ENCODE measurements at places on chromosomes 4 and X.

DNA sequence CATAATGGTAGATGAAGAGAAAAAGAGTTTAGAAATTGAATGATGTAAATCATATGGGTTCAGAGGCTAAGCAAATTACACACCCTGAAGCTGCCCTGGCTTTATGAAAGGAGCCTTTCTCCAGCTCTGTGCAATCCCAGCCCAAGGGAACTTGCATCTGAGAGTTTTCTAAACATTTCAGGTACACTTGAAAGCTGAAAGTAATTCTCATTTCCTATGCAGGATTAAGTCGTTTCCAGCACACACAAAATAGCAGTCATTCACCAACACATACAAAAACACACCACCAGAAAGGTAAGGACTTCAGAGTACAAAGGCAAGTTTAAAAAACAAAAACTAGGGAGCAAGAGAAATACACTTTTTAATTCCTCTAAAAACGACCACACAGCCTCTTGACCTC, 1.7 kb downstream of the PDGFC start:
- no peak for DNase-seq

GRCh38 chr4:118224243-118224829, 128.5 kb downstream of the PRSS12 start:
- DNase-seq: peak; percentile 23

DNA sequence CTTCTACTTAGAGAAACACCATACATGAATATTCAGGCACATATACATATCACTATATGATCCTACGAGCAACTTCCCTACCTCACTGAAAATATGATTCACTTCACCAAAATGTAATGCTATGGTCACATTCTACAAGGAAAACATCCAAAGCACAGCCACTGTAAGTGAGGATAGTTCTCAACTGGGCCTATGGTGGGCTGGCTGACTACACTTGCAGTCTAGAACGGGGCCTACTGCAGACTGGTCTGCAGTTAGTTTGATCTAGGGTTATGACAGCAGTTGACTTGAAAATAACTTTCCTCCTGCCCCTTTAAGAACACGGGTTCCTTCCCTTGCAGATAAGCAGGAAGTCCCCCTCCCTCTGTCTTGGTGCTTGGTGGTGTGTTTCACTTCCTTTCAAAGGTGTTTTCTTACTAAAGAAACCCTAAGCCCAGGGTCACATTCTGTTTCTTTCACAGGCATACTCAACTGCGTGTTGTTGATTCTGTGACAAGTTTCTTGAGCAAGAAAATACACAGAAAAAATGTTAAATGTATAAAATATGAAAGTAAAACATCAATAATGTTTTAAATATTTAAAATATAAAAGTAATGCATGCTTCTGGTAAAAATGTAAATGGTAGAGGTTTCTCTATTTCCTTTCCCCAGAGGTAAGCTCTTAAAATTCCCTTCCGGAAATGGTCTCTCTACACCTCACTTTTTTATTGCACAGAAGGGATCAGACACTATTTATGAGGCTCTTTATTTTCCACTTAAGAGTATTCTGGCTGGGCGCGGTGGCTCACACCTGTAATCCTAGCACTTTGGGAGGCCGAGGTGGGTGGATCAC, 18.0 kb upstream of the TMSB4X start:
- DNase-seq: peak; percentile 82

DNA sequence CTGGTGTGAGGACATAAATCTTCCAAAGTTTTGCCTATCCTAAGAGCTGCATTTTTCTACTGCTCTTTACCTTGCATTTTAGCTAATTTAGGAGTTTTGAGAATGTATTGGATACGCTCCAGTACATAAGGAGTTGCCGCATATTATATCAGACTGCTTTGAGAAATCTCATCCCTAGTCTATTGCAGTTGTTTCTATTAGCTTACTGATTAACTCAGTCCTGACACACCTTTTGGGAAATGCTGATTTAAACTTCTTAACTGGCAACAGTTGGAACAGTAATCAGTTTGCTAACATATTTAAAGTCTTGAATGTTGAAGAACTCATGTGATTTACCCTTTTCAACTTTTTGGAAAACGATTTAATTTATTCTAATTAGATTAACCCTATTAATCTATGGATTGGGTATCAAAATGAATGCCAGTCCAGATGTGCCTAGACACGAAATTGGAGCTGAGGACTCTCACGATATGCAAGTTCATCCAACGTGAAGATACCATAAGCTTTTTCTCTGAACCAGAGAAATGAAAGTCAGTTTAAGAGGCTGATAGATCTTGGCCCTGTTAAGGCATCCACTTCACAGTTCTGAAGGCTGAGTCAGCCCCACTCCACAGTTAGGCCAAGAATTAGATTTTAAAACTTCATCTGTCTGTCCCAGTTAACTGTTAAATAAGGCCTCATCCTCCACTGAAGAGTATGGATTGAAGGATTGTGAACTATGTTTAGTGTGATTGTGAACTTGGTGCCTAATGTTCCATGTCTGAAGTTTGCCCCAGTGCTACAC, 90.0 kb downstream of the MAOA start:
- DNase-seq: no peak

DNA sequence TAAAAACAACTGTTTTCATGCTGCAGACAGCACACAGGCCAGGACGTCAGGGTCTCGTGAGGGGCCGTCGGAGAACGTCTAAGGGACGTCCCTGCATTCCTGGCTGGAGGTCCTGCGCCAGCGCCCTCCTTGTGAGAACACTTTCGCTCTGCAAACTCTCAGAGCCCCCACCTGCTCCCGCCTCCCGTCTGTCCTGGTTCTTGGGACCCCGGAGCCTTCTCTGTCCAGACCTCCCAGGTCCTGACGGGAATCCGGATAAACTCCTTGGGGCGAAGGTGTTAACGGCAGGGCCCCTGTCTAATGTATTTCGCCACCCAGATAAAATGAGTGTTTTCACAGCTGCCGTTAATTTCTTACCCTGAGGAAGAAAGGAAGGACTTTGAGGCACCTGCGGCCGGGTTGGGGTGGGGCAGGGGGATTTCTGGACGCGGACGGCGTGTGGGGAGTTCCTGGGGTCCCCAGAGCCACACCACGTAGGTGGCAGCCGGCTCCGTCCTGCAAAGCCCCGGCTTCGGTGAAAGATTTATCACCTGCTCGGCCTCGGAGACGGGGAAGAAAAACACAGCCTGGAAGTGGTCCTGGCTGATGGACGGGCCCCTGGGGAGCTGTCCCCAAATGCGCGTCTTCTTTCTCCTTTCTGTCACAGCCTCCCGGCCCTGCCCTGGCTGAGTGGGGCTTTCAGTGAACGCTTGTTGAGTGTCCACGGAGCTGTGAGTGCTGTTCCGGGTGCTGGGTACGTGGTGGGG, 35.1 kb upstream of the PPP2R3B start:
- DNase-seq: no peak

GRCh38 chrX:78650906-78651437, 8.2 kb downstream of the RTL3 start:
- peak; percentile 27 for DNase-seq
